ENCODE measurements at places on chromosomes 12 and 14.

DNA sequence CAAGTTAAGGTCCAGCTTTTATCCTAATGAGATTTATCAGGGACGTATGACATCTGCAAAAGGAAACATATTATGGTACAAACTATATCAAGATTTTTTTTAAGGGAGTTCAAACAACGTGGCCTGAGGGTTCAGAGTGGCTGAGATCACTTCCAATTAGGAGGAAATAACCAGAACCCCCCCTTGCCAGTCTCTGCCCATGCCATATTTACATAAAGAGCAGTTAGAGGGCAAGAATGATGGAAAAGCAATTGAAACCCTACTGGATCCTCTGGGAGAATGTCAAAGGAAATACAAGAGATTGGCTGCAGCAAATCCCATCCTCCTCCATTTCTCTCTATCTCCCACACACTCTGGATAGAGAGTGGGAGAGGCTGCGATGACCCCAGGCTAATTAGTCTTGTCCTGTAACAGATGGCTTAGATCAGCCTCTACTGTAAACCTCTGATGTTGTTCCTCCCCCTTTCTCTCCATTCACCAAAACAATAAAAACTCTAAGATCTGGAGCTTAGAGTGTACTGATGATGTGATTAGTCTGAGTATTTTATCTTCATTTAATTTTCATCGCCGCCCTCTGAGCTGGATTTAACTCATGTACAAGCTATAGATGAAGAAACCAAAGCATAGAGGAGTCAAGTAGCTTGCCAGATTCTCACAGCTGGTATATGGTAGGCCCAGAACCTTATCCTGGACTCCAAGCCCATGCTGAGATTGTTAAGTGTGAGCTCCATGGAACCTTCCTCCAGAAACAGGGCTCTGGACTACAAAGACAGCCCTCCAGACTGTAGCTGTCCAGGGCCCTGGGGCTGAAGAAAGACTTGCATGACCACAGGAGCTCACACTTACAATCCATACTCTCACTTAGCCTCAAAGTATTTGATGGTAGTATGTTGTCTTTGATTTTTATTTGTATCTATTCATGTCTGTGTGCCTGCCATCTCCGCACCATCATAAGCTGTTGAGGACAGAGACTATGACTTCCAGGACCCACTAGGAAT is 54.1 kb upstream of the GNG2 start:
- no peak for DNase-seq

GRCh38 chr14:87623616-87624015 is 369.4 kb downstream of the GALC start:
- no peak for DNase-seq

DNA sequence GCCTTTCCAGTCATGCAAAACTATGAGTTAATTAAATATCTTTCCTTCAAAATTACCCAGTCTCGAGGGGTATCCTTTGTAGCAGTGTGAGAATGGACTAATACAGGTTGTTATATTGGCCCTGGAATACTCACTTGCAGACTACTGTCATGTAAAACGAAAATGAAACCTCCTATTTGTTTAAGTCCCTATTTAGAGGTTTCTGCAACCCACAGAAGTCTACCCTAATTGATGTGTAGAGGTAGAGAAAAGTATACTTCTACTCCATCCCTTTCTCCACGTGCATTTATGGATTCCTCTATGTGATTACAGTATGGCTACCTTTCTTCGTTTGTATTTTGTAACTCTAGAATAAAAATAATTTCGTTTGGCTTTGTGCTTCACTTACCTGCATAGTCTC is 371.1 kb downstream of the FSCB start:
- no peak for DNase-seq

GRCh38 chr12:40444174-40444573 is 219.4 kb downstream of the LRRK2 start:
- no peak for DNase-seq

- DNase-seq: no peak
Observed at GRCh38 chr12:92462527-92462926, 240.3 kb upstream of the PLEKHG7 start.

- no peak for DNase-seq
Observed at GRCh38 chr14:77039285-77040058, 11.0 kb upstream of the IRF2BPL start.

GRCh38 chr12:9333161-9333560 is 125.0 kb upstream of the PZP start:
- no peak for DNase-seq

DNA sequence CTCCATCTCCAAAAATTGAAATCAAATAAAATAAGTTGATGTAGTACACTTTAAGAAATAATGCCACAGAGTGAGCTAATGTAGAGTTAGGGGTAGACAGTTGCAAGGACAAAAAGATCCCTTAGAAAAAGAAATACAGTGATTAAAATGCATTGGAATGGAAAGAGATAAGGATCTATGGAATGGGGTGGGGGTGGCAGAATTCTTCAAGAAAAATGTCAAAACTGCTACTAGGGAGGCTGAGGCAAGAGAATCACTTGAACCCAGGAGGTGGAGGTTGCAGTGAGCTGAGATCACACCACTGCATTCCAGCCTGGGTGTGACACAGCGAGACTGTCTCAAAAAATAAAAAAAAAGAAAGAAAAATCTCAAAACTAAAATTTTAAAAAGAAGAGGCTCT is 6.5 kb downstream of the OLR1 start:
- no peak for DNase-seq

- no peak for DNase-seq
Observed at GRCh38 chr14:71483154-71483553, 449.1 kb upstream of the RGS6 start.

DNA sequence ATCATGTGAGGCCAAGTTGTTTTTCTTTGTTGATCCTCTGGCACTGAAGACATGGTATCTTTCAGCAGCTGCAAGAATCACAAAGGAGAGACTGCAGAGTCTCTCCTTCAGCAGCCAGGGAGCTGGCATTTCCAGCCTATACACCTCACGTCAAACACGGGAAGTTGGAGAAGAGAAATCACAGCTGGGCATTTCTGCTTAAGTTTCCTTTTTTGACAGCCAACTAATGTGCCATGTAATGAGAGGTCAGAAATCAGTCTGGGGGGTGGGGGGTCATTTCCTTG is 28.3 kb downstream of the PHLDA1 start:
- DNase-seq: no peak

- DNase-seq: no peak
Observed at GRCh38 chr14:79758985-79759384, 452.3 kb downstream of the DIO2 start.

GRCh38 chr14:71591929-71592328 is 340.3 kb upstream of the RGS6 start:
- no peak for DNase-seq

- no peak for DNase-seq
Observed at GRCh38 chr12:54689984-54690383, 41.8 kb upstream of the DCD start.

DNA sequence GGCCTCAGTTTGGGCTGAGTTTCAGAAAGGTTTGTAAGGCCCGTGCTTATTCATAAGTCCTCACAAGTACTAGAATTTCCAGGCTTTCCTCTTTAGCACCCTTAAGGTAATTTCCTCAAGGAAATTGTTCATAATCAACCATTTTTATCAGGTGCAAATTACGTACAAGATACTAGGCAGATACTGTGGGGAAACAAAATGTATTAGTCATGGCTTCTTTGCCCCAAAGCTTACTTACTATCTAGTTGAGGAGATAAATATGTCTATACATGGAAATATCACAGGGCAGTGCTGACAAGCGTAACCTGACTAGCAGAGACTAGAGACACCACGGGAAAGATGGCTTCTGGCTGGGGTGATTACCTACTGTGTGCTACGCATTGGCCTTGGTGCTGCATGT is 22.5 kb downstream of the MAX start:
- no peak for DNase-seq

DNA sequence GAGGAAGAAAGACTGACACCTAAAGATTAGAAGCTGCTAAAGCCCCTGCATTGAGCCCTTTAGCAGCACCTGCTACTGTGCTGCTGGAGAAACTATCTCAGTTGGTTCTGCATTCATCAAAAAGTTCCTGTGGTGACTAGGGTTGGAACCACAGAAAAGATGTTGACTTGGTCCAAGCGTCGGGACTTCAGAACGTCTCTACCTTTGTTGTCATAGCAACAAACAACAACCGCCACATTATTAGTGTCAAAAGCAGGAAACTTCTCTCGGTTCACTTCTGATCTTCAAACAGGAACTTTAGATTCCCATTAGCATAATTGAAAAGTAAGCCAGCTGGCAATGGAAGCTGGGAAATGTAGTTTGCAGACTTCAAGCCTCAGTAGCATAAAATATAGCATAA is 368.0 kb downstream of the SEC23A start:
- DNase-seq: no peak

DNA sequence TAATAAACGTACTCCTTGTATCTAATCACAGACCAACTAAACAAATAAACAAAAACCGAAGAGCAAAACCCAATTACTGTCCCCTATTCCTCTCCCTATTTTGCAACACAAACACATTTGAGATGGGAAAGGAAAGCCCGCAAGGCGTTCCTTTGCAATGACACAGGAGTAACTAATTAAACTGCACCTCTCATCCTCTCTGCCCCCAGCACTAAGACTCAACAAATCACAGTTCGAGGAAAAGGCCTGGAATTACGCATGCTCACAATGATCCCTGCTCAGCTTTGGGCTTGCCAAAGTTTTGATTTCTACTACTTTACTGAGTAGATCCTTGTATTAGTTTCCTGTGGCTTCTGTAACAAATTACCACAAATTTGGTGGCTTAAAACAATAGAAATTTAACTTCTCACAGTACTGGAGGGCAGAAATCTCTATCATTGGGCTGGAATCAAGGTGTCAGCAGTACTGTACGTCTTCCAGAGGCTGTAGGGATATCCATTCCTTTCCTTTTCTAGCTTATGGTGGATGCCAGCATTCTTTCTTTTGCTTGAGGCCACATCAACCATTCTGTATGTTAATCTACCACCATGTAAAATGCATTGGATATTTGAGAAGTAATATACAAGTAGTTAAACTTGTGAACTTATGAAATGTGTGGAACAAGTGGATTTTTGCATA is 123.0 kb downstream of the NAV3 start:
- no peak for DNase-seq

DNA sequence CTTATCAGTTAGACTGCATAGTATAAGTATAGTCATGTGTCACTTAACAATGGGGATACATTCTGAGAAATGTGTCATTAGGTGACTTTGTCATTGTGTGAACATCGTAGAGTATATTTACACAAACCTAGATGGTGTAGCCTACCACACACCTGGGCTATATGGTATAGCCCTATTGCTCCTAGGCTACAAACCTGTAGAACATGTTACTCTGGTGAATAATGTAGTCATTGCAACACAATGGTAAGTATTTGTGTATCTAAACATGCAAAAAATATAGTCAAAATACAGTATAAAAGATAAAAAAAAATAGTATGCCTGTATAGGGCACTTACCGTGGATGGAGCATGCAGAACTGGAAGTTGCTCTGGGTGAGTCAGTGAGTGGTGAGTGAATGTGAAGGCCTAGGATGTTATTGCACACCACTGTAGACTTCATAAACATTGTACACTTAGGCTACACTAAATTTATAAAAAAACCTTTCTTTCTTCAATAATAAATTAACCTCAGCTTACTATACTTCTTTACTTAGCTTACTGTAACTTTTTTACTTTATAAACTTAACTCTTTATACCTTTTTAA is 40.3 kb upstream of the ANKS1B start:
- DNase-seq: no peak

- no peak for DNase-seq
Observed at GRCh38 chr14:89481196-89481595, 64.2 kb upstream of the FOXN3 start.

- DNase-seq: no peak
Observed at GRCh38 chr14:64574371-64575107, 24.8 kb downstream of the PPP1R36 start.

- no peak for DNase-seq
Observed at GRCh38 chr14:59262717-59263454, 74.4 kb downstream of the DAAM1 start.

DNA sequence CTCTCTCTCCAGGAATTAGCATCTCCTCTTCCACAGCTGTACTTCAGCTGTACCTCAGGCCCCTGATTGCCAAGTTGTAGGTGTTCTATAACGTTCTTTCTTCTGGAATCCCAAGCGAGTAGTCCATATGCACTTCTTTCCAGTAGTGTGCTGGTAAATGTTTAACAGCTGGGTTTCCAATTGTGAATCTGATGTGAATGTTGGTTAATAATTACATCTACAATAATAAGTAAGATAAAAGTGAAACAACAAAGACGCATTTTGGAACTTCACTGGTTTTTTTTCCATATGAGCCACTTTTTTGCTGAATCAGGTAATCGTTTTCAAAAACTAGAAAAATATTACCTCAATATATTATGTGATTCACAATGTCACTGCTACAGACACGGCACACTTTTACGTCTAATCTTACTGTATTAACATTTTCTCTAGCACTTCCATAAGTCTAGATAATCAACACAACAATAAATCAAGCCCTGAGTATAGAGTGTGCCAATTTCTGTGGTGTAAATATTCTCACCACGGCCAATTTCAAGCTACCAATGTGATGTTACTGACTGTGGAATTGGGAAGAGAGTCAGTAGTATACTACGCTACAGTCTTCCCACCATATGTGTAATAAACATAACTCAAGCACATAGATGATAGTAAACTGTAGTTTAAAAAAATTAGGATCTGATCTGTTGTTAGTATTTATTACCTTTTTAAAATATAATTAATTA is 113.0 kb downstream of the ZFP36L1 start:
- DNase-seq: no peak

GRCh38 chr12:95216711-95217376 is 423 bp downstream of the FGD6 start:
- no peak for DNase-seq
